ENCODE measurements at places on chromosomes 3 and 15. TPM values are rescaled to one million over a fixed set of nuclear protein-coding genes. Genes with fewer than 3 reads are reported as not detected.

Gene TMEM207
- total RNA-seq: not detected

GRCh38 chr3:157263027-157263426 is 103.1 kb upstream of the CCNL1 start:
- DNase-seq: no peak

DNA sequence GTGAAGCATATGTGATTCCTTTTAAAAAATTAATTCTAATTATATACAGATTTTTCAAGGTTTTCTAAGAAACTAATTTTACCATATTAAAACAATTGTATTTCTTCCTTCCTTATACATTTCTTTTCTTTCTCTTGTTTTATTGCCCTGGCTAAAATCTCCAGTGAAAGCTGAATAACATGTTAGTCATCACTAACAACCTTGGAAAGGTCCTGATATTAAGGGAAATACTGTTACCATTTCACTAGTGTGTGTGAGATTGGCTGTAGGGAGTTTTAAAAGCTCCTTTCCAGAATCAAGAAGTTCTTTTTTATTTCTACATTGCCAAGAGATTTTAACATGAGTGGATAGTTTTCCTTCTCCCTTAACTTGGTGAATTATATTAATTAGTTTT is 229.7 kb upstream of the EIF1B start:
- DNase-seq: no peak

Gene CYP1A2
- total RNA-seq: not detected

GRCh38 chr3:192935441-192935840 is 17.8 kb upstream of the MB21D2 start:
- DNase-seq: no peak

DNA sequence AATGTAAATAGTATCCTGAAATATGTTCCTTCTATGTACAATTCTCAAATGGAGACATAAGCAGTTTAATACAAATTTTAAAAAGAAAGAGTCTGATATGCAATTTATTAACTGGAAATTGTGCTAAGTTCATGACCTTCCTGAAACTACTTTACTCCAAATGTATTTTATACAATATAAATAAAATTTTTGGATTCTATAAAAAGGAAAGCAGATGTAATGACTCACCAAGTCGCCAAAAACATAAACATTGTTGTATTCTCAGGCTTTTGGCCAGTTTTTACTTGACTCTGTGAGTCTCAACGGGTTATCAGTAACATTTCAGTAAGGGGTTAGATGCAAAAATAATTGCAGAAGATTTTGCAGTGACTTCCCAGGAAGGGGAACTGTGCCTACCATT is 948.2 kb downstream of the EPHA3 start:
- DNase-seq: no peak

Gene MCF2L2
- 2.0 TPM for total RNA-seq
